ENCODE measurements at places on chromosomes 12 and 14.

DNA sequence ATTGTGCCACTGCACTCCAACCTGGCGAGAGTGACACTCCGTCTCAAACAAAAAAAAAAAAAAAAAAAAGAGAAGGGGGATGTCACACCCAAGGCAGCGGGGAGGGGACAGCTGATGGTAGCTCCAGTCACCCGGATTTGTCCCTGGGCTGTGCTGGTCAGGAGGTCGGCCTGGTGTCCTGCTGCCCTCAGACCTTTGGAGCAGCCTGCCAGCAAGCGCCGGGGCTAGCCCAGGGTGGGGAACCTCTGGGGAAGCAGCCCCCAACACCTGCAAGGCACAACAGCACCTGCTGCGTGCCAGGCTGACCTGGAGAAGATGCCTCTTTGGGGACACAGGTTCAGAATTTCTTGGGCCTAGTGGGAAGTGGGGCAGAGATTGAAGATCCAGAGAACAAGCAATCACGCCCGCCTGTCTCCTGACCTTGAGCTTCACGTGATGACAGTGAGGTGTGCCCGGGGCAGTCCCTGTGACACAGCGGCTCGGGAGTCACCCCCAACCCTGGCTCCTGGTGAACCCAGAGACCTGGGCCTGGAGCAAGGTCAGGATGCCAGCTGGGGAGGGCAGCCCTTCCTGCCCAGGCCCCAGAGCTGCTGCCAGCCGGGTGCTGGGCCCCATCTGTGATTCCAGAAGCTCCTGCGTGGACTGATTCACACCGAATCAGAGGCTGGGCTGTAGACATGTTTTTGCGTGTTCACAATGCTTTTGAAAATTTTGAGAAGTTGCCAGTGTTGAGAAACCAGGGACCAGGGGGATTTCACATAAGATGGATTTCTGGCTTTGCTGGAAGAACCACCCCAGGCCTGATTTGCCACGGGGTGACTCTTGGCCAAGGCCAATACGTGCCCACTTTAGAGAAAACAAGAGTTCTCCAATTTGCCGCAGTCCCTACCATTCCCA lies 66.4 kb downstream of the RFLNA start:
- no peak for DNase-seq

- no peak for DNase-seq
Measured at GRCh38 chr12:120365675-120366340, 3.2 kb downstream of the MSI1 start.

DNA sequence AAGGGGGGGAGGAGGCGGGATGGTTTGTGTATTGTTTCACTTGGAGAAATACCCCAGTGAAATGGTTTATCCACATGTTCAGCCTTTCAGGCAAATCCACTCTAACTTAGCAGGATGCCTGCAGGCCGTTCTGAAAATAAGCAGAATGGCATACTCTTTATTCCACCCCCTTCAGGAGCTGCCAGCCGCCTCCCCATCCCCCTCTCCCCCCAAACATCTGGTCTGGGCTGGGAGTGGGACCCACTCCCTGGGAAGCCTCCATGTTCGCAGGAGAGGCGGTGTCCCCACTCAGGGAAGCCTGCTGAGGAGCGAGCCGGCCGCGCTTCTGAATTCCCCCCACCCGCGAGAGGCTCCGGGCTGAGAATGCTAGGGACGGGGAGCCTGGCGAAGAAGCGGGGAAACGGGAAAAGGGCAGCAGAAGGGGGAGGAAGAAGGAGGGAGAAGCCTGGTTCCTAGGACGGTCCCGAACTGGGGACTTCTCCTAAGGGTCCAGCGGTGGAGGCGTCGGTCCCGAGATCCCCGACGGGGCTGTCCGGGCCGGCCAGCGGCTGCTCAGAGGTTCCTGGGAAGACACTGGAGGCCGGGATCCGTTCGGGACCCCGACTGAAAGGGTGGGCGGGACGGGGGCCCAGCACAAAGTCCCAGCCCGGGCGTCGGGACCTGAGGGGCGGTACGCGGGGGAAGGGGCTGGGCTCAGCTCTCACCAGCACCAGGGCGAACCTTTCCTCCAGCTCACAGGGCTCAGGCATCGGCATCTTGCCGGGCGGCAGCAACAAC lies 666 bp downstream of the FMNL3 start:
- peak; percentile 48 for DNase-seq

GRCh38 chr12:2239381-2239871 lies 186.6 kb downstream of the CACNA1C start:
- DNase-seq = no peak

DNA sequence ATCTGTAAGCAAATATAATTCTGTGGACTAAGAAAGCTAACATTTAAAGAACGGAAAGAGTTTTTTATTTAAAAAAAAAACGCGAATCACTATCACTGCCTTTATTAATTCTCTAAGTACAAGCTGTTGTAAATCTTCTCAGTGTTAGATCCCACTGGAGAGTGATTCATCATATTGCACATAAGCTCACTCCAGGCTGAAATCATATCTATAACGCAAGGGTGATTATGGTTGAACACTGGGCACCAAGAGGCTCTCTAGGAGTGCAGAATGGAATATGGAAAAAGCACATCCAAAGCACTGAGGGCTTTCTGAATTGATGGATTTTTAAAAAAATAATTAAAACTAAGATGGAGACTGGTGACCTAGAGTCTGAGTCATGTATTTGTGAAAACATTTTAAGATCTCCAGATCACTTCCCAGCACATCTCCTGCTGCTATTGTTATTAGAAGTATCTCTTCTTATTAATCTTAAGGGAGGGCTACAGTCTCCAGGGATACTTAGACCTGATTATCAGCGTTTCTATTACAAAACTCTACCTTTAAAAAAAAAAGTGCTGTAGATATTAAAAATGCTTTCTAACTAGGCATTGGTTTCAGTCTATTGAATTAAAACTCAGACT lies 1106.8 kb downstream of the AACS start:
- no peak for DNase-seq

Measured in fibroblast of skin of back (primary cell).